ENCODE measurements at places on chromosomes 2 and 18.
A peak's percentile ranks its signal among the peaks of the same experiment; 100 is the strongest.

GRCh38 chr2:232634206-232635150 lies 1.1 kb downstream of the EFHD1 start:
- no peak for DNase-seq

DNA sequence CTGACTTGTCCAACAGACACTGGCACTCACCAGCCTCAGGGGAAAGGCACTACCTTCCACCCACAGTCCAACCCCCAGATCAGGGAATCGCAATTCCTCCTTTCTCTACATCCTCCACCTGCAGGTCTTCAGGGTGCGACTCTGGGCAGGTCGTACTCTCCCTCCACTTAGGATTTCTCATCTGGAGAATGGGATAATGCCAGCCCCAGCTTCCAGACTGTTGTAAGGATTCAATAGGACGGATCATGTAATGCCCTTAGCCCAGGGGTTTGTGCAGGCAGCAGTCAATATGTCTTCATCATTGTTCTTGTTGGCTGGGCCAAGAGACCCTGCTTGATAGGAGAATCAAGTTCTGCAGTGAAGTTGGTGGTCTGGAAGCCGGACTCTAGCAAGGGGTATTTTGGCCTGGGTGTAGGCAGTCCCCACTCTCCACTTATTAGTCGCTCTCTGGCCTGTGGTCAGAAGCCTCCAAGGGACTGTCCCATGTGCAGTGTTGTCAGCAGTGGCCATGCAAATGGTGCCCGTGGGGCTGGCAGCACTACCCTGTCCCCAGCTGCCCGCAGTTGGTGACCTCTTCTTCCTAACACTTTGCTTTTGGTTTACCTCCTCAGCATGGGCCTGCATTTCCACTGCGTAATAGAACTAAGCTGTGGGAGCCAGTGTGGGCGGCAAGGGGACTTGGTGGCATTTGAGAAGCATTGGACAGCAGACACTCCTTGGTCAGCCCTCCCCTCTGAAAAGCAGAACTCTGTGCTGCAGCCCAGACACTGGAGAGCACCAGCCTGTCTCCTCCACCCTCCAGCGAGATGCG lies 172.4 kb upstream of the HS6ST1 start:
- no peak for DNase-seq

GRCh38 chr2:98028101-98028561 lies 32.4 kb upstream of the TMEM131 start:
- DNase-seq = no peak

- no peak for DNase-seq
Observed at GRCh38 chr2:215503381-215503780, 67.5 kb upstream of the FN1 start.

DNA sequence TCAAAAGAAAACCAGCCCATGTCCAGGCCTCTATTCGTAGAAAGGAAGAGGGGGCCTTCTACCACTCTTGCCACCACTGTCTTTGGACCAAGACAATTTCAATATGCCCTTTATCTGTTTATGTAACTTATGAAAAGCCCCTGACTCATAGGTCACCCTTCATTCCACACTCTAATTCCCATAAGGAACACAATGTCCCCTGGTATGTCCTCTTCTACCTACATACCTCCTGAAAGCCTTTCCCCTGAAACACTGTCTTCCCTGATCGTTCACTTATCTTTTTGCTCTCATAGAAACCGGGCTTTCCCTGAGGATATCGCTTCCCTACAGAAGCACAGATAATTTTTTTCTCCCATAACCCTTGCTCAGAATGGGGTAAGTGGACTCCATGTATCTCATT lies 13.3 kb downstream of the EIF2AK3 start:
- DNase-seq = no peak

- DNase-seq = peak; percentile 43
Observed at GRCh38 chr2:10659898-10660568, 29.7 kb downstream of the NOL10 start.

DNA sequence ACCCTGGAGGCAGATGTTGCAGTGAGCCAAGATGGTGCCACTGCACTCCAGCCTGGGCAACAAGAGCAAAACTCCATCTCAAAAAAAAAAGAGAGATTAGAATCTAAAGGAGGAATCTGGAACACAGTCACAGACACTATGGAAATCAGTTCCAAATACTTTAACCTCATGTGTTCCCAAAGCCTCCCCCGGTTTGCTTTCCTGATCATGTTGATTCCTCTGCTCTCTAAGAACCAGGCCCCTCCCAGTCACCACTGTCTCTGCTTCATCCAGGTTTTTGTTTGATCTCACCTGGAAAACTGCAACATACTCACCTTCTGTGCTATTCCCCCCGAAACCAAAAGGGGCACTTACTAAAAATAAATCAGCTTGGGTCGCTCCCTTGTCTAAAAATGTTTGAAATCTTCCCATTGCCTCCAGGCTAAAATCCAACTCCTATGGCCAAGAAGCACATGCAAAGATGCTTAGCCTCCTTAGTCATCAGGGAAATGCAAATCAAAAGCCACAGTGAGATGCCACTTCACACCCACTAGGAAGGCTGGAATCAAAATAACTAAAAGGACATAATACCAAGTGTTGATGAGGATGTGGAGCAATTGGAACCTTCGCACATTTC lies 6.2 kb upstream of the NEU2 start:
- no peak for DNase-seq

DNA sequence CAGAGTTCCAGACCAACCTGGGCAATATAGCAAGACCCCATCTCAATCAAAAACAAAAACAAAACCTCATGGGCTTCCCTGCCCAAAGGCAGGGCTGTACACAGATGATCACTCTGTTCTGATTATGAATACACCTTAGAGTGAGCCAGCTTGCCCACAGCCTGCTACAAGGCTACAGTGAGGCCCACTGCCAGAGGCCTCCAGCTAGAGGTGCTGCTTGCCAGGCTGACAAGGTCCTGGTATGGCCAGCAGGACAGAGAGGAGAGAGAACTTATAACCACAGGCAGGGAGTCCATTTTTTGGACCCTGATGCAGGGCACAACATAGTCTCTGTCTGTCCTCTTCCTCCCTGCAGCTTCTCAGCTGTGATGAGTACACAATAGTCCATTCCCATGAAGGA lies 41.5 kb downstream of the KANSL3 start:
- no peak for DNase-seq

- no peak for DNase-seq
Observed at GRCh38 chr2:241811952-241812729, 3.1 kb downstream of the NEU4 start.

DNA sequence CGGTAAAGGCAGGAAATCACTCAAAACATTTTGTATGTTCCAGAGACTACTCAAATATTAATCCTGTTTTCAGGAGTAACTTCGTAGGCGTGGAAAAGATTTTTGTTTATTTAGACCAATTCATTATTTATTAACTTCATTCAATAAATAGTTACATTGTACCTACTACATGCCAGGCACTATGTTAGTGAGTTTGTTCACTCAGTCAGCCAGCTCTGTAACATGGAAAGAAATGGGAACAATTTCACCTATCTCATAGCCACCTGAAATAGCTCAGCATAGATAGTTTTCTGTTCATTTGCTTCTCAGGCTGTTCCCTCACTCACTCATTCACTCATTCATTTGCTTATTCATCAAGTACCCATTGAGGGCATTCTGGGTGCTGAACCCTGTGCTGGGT lies 34.6 kb downstream of the TTC39C start:
- no peak for DNase-seq

- no peak for DNase-seq
Observed at GRCh38 chr2:3313781-3314375, 63.7 kb downstream of the EIPR1 start.

GRCh38 chr2:191478799-191479679 lies 198.9 kb upstream of the NABP1 start:
- DNase-seq = no peak

DNA sequence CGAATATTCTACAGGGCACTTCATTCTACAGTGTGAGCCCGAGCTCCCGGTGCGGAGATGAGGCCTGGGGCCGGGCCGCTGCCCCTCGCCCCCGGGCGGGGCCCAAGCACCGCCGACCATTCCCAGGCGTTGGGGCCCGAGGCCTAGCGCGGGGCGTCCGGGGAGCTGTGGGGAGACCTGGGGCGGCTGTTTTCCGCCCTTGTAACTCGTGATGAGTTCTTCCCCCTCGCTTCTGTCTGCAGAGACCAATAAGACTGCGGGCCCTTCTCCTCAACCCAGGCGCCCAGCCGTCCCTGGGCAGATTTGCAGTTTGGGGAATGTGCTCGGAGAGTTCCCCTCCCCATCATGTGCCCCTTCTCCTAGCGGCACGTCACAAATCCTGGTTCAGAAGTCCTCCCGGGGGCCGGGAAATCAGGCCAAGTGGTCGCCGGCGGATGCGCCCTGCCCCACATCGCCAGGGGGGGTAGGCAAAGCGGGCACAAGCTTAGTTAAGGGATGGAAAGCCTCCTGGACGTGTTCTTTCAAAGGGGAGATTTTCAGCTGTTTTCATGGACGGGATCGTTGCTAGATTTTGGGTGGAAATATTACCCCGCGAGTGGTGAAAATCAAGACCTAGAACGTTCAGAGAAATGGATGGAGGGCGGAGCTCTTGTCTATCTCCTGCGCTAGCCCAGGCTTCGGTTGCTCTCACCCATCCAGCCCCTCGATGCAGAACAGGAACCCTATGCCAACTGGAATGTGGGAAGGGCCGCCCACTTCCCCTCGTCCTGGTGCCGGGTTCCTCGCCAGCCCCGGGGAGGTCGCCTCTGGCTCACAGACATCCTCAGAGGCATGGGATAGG lies 18.8 kb upstream of the HAAO start:
- DNase-seq = peak; percentile 64

GRCh38 chr2:241126201-241126611 lies 23.1 kb downstream of the PASK start:
- DNase-seq = no peak

DNA sequence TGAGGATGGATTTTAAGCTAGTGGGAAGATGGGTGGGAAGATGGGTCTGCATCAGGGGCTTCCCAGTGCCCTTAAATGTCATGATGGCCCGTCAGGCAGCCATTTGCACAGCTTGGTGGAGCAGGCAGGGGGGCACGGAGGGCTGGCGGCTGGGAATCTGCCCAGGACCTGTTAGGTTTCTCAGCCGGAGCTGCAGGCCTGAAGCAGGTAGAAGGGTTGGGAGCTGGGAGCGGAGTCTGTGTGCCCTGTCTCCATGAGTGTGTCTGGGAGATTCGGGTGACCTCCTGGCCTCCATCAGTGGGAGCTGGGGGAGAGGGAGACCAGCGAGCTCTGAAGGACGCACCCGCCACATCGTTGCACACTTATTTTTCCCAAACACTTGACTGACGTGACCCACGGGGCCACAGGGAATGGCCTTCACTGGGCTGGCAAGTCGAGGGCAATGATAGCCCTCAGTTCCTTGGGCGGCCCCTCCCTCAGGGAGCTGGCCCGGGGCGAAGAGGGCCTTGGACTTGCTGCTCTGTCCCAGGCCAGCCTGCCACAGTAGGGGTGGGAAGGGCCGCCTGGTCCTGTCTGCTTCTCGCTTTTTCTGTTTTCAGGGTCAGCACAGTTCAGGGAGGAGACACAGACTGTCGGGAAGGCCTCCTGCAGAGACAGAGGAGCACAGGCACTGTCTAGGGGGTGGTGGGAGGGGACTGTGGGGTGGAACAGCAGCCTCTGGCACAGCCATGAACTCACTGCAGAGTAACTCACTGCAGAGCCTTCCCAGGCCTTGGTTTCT lies 236.8 kb downstream of the ZBTB7C start:
- DNase-seq = no peak

GRCh38 chr18:67728364-67728763 lies 211.8 kb upstream of the DSEL start:
- DNase-seq = no peak

- DNase-seq = no peak
Observed at GRCh38 chr2:54946220-54946805, 103.9 kb downstream of the RTN4 start.

- DNase-seq = no peak
Observed at GRCh38 chr18:61637905-61638595, 254.8 kb downstream of the RNF152 start.

DNA sequence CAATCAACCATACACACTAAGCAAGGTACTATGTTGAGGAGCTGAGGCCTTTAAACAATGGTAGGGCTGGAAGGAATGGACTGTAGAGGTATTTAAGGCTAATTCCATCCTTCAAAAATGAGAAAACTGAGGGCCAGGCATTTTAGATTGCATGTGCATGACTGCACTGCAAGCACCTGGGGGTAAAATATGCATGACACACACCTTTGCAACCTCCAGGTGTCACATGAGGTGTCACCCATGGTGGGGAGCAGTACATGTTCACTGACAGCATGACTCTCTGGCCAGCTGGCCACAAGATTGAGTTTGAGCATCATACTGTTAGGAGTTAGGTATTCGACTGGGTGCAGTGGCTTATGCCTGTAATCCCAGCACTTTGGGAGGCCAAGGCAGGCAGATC lies 182.8 kb downstream of the ZBTB7C start:
- no peak for DNase-seq

GRCh38 chr2:26245231-26245732 lies 543 bp downstream of the HADHB start:
- DNase-seq = peak; percentile 58

- DNase-seq = no peak
Observed at GRCh38 chr18:79872527-79873444, 75.0 kb downstream of the KCNG2 start.

GRCh38 chr2:230335461-230335863 lies 8.5 kb downstream of the SP140L start:
- no peak for DNase-seq

GRCh38 chr2:71736986-71737385 lies 283.6 kb downstream of the DYSF start:
- DNase-seq = no peak

DNA sequence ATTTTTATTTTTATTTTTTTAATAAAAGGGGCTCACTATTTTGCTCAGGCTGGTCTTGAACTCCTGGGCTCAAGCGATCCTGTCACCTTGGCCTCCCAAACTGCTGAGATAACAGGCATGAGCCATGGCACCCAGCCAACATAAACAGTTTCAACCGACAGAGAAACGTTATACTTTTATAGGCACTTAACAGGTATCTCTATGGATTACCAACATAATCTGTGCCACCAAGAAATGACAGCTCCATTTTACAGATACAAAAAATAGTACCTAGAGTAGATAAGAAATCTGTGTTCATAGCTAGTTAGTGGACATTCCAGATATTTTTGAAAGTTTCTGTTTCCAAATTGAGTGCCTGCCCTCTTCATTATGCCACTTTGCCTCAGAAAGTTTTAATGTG lies 1316.7 kb downstream of the LRP1B start:
- DNase-seq = no peak

DNA sequence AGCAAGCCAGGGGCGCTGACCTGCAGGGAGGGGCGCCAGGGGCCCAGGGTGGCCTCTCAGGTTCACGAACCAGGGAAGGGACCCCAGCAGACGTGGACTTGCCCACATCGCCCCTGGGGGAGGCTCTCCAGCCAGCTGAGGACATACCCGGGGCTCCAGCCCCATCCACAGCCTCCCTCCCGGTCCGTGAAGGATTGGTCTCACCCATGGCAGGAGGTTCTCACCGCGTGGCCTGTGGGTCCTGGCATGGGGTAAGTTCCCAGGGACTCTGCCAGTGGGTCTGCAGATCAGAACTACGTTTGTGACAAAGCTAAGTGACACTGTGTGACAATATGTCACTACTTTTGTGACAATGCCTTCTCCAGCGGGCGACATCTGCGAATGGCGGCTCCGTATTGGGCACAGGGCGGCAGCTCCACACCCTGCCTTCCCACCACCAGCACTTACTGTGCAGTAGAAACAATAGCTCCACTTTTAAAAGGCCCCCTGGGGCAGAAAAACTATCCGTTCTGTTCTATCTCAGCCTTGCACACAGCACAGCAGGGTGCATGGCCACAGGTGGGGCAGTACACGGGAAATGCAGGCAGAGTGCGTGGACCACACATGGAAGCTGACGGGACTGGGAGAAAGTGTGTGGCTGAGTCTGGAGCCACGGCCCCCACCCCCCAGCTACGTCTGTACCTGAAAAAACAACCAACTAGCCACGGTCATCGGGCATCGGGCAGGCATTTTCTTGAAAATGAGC lies 65.2 kb upstream of the CTDP1 start:
- no peak for DNase-seq

Data from CD4-positive, alpha-beta T cell treated with Interleukin-17A for 4 hours (primary cell).